Activated naive CD8-positive, alpha-beta T cell treated with anti-CD3 and anti-CD28 coated beads, Interleukin-2, amount 50 U/mL, for 16 hours (primary cell): ENCODE measurements at places on chromosomes 3 and 15.

- no peak for DNase-seq
Measured at GRCh38 chr15:78292219-78292618, 7.2 kb downstream of the SKIC8 start.

DNA sequence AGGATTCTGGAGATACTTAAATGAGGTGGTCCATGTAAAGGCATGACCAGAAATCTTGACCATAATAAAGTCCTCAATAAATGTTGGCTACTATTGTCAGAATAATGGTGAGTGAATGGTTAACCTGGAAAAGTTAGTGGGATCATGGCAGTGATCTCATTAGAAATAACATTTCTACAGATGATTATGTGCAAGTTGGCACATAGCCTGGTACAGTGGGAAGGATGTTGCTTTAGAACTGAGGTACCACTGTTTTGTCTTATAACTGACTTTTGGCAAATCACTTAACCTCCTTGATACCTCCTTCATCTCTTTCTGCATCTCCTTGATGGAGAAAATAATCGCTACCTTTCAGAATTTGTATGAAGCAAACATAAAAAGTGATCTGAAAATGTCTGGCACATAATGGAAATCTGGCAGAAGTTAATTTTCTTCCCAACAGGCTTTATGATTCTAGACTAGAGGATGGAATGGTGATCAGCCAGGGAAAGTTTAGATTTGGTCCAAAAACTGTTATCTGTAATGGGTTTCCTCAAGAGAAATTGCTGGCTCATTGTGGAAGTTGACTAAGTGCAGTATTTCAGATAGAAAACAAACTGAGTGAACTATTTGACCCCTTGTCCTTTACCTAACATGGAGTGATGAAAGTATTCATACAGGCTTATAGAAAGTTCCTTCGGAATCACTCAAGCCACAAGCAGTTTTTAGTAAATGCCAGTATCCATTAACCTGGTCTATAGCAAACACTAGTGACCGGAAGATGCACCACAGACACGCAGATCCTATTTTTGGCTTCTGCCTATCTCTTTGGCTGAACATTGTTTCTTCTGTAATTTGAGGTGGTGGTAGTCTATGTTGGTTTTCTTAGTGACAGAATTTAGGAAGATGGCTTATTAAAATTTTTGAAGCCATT lies 449.6 kb upstream of the TGFBR2 start:
- no peak for DNase-seq

DNA sequence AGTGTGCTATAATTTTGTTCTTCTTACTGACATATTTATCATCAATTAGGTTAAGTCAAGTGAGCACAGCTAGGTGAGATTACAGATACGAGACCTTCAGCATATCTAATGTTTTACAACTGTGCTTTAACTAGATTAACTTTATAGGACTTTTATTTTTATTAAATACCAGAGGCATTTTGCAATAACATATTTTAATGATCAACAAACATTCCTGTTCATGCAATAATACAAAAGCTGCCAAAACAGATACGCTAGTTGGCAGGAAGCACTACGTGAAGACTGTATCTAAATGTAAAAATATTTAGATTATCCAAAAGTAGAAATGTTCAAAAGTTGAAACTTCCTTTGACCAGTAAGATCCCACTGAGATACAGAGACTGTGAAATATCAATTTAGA lies 139.1 kb downstream of the CBLB start:
- no peak for DNase-seq

DNA sequence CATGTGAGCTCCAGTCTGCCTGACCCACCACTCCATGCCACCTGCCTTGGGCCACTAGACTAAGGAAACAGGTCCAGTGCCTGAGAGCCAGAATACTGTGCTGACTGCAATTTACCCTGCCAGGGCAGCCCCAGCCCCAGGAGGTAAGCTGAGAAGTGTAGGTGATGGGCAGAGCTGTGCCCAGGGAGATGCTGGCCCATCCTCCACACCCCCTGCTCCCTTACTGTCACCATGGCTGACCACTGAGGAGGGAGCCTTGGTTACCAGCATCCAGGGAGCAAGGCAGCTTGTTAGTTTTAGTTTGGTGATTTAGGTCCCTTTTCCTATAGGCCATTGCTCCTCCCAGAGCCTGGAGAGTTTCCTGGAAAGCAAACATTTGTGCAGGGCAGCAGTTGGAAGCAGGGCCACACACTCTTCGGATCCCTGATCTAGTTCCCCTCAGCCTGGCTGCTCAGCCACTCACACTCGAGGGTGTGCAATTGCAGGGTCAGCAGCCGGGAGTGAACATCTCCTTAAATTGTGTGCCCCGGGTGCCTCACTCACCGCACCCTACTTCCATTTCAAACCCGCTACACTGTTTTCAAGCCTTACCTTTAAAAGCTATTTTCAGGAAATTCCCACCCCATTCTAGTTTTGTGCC lies 2.0 kb downstream of the GALNT15 start:
- no peak for DNase-seq

DNA sequence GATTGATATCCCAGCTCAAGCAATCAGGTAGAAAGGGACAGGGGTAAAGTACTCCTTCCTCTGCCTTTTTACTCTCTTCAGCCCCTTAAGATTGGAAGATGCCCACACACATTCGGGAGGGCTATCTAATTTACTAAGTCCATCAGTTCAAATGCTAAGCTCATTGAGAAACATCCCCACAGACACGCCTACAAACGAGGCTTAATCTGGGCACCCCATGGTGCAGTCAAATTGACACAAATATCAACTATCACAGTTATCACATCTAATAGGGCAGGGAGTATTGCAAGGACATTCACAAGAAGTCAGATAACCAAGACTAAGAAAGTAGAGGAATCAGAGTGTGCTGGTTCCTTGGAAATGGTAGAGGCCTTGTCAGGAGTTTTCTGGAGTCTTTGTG lies 437.8 kb upstream of the AZI2 start:
- DNase-seq = no peak

GRCh38 chr3:52118156-52118875 lies 35.9 kb downstream of the POC1A start:
- DNase-seq = no peak

DNA sequence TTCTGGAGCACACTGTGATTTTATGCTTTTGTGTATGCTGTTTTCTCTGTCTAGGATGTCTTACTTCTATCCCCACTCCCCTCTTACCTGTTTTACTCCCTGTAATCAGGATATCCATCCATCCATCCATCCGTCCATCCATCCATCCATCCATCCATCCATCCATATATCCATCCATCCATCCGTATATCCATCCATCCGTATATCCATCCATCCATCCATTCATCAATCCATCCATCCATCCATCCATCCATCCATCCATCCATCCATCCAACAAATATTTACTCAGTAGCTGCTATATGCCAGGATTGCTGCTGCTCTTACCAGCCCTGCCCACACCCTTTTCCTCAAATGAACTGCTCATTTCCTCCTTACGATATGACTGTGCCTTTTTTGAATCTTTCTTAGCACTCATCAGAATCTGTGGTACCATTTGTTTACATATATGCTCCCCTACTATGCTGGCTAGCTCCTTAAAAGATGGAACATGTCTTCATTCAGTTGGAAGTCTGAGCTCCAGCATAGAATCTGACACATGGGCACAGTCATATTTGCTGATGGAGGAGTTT lies 35.2 kb downstream of the USP13 start:
- no peak for DNase-seq

DNA sequence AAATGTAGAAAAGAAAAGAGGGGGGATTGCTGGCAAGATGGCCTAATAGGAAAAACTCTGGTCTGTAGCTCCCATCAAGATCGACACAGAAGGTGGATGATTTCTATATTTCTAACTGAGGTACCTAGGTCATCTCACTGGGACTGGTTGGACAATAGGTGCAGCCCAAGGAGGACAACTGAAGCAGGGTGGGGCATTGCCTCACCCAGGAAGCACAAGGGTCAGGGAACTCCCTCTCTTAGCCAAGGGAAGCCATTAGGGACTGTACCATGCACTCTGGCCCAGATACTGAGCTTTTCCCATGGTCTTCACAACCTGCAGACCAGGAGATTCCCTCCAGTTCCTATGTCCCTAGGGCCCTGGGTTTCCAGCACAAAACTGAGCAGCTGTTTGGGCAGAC lies 22.6 kb upstream of the IGSF10 start:
- DNase-seq = no peak

DNA sequence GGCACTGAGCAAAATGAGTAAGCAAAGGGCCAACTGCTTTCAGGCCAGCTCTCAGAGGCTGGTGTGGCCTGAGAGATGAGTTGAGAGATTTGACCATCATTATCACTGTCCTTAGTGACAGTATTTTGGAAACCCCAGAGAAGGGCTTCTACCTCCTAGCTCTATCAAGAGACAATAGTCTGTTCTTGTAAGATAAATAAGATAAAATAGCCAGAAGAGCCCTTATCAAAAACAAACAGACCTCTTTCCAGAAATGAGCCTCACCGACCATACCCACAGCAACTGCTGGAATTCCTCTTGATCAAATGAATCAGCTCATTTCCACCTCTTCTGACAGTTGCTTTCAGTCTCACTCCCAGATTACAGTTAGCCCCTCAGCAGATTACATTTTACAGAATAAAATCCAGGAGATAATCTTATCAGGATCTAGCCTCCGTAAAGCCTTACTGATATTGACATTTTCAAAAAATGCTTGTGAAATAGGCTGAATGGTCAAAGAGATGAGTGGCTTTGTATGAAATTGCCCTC lies 4.5 kb downstream of the HDC start:
- DNase-seq = no peak

DNA sequence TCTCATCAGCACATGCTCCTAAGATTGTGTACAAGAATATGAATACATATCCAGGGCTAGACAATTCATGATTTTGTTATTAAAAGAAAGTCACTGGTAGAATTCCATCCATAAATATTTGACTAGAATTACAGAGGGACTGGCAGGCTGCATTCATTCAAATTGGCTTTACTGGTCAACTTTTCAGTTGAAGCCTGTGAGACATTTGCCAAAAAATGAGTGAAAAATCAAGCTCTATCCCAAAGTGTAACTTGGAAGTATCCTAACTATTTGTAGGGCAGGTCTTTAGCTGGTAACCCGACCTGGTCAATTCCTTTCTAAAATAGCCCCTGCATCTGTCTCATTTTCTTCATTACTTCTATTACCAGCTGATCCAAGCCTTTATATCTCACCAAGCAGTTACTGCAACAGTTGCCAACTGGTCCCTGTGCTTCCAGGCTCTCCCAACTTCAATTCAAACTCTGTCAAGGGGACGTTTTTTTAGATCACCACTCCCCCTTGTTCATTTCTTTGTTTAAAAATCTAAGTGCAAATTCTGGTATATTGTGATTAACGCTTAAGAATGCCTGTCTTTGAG lies 173.1 kb upstream of the TBL1XR1 start:
- DNase-seq = no peak

- no peak for DNase-seq
Measured at GRCh38 chr3:120067083-120067482, 27.2 kb downstream of the GSK3B start.

GRCh38 chr3:37934631-37935289 lies 55.8 kb upstream of the VILL start:
- no peak for DNase-seq

DNA sequence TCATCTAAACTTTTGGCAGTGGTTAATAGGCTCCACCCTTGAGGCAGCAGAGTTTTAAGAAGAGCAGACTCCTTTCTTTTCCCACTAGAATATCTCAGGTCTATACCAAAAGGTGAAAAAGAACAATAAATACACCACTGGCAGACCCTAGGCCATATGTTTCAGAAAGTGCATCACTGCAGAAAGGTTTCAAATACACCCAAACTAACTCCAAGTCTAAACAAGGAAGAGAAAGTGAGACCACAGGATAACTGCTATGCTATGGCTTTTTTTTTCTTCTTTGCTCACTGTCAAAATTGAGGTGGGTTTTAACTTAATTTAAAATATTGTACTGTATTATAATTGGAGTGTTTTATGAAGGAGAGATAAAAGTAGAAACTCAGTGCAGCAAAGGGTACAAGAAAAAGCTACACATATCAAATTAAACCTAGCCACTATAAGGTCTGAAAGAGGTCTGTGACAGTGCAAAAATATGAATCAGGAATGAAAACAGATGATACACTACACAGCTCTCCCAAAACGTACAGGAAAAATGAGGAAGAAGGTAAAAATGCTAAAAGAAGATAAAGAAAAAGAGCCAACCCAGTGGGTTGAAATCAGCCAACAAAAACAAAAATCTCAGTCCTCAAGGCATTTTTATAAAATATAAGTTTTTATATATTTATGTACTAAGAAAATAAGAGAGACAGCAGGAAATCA lies 8.4 kb downstream of the SNX4 start:
- DNase-seq = no peak

- DNase-seq = no peak
Measured at GRCh38 chr3:64053581-64053980, 30.3 kb upstream of the PSMD6 start.

DNA sequence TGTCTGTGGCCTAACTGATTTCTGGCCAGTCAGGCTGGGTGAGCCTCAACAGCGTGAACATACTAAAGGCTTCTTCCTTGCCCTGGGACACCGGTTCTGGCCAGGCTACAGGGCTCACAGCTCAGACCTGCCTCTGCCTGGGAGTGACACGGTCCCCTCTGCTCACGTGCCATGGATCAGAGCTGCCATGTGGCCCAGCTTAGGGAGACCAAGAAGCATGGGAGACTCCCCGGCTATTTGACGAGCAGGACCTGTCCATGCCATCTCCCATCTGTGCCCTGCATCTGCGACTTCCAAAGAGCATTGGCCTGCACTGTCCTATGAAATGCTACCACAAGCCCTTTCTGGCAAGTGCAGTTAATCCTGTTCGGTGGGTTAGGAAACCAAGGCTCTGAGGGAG lies 57.4 kb downstream of the APBA2 start:
- DNase-seq = no peak

DNA sequence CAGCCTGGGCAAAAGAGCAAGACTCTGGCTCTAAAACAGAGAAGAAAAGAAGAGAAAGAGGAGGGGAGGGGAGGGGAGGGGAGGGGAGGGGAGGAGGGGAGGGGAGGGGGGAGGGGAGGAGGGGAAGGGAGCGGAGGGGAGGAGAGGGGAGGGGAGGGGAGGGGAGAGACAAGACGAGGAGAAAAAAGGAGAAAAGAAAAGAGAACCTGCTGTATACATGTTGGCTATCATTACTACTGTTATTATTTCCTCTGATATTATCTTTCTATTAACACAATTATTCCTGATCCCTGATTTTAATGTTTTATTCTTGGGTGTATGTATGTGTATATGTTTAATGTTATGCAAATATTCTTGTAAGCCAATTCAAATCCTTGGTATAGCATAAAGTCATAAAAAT lies 46.9 kb downstream of the PLD1 start:
- DNase-seq = no peak

GRCh38 chr15:56892659-56893363 lies 25.6 kb upstream of the TCF12 start:
- DNase-seq = no peak

GRCh38 chr3:10974131-10974530 lies 18.4 kb upstream of the SLC6A1 start:
- DNase-seq = no peak

DNA sequence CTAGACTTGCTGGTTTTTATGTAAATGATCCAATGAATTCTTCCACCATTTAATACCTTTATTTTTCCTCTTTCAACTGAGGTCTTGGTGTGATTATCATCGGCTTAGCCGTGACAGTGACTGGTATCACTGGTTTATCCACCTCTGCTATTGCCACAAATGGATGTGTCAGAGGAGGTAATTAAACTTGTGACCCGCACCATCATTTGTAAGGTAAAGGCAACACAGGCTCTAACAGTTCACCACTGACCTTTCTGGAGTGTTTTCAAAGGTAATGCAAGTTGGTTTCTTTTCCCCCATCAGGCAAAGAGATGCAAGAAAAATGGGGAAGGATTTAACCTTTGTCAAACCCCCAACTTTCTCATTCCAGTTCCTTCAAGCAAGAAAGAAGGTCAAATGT lies 19.7 kb downstream of the SLC12A1 start:
- no peak for DNase-seq

GRCh38 chr3:125059488-125060245 lies 3.9 kb upstream of the HEG1 start:
- no peak for DNase-seq
